Liver (tissue), 10 donors: ENCODE measurements at places on chromosomes 16 and 17. TPM values are rescaled to one million over a fixed set of nuclear protein-coding genes. Genes with fewer than 3 reads are reported as not detected.

KCNAB3 gene
- total RNA-seq: 0.23 TPM

TMEM98 gene
- total RNA-seq: 17.5 TPM

CENPX gene
- total RNA-seq: 22.5 TPM

NAGS gene
- 29.4 TPM for total RNA-seq

LPCAT2 gene
- total RNA-seq: 4.1 TPM

TBC1D3G gene
- not detected for total RNA-seq

SMIM36 gene
- total RNA-seq: not detected

GHDC gene
- 10.0 TPM for total RNA-seq

ZNF624 gene
- total RNA-seq: 2.4 TPM

GCSH gene
- 38.0 TPM for total RNA-seq

WFIKKN2 gene
- 0.19 TPM for total RNA-seq

KRTAP1-1 gene
- total RNA-seq: not detected

ESRP2 gene
- 21.0 TPM for total RNA-seq

TMEM238L gene
- total RNA-seq: 4.2 TPM

AIPL1 gene
- total RNA-seq: not detected

ZNF594 gene
- 7.4 TPM for total RNA-seq

CTCF gene
- 16.1 TPM for total RNA-seq

ABCA9 gene
- total RNA-seq: 6.7 TPM

CLDN6 gene
- not detected for total RNA-seq

PERCC1 gene
- total RNA-seq: 4.7 TPM

GJC1 gene
- 1.4 TPM for total RNA-seq

CORO6 gene
- total RNA-seq: 3.0 TPM

MMP2 gene
- 4.6 TPM for total RNA-seq

GUCY2D gene
- 0.09 TPM for total RNA-seq

PDILT gene
- not detected for total RNA-seq

SNX11 gene
- 11.4 TPM for total RNA-seq

PTX4 gene
- 0.61 TPM for total RNA-seq

TM4SF5 gene
- 20.1 TPM for total RNA-seq

TMIGD1 gene
- total RNA-seq: not detected

SLC38A8 gene
- 0.08 TPM for total RNA-seq

LYZL6 gene
- total RNA-seq: not detected

ZPBP2 gene
- not detected for total RNA-seq

RAB34 gene
- 5.6 TPM for total RNA-seq

SLC12A3 gene
- 0.09 TPM for total RNA-seq

ADAMTS18 gene
- under 0.01 TPM for total RNA-seq

ORMDL3 gene
- total RNA-seq: 141 TPM

CCNF gene
- total RNA-seq: 46.3 TPM

USH1G gene
- under 0.01 TPM for total RNA-seq

NEUROD2 gene
- not detected for total RNA-seq

CD300LB gene
- total RNA-seq: 0.08 TPM

KRTAP3-2 gene
- total RNA-seq: not detected

SLC5A11 gene
- 0.67 TPM for total RNA-seq

KRT12 gene
- not detected for total RNA-seq

PRAC2 gene
- not detected for total RNA-seq

PHOSPHO1 gene
- 99.4 TPM for total RNA-seq

RPL13 gene
- total RNA-seq: 2,122 TPM

NOD2 gene
- 0.61 TPM for total RNA-seq

CIBAR2 gene
- total RNA-seq: not detected

ZNF597 gene
- 1.2 TPM for total RNA-seq

RNF43 gene
- total RNA-seq: 8.4 TPM

HOXB1 gene
- not detected for total RNA-seq
